ENCODE measurements at places on chromosomes 6 and 20.

- DNase-seq = no peak
These were observed 163.4 kb upstream of the BMP5 start for GRCh38 chr6:56038764-56039163.

- no peak for DNase-seq
These were observed 1.0 kb upstream of the HELZ2 start for GRCh38 chr20:63574829-63575743.

DNA sequence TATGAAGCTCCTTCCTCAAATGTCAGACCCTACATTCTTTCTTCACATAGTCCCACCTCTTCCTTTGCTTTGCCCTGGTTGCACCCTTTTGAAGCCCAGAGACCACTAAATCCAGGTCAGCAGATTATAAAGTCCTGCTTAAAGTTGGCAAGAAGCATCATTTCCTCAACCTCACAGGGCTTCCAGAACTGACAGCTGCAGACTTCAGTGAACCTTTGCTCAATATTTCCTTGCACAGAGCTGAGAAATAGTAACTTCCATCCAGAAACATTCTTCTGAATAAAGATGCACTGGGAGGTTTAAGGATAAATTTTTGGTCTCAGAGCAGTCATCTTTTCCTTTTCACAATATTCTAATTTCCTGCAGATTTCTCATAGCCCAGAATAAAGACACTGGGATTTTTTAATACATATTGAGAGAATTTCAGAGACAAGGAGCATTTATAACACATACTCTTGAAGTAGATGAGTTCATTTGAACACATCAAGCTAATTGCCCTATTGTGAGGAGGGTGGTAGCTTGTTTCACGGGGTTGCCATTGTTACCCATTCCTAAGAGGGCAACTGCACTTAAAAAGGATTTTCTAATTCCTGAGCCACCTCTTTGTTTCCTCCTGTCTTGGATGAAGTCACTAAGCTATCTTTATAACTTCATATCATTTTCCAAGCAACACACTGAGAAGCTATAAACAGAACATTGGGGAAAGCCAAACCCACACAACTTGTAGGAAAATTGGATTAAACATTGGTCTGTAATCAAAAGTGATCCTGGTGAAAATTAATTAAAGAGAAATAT is 150.2 kb upstream of the PLN start:
- no peak for DNase-seq

GRCh38 chr20:33299111-33299603 is 16.1 kb downstream of the BPIFB1 start:
- peak; percentile 49 for DNase-seq

DNA sequence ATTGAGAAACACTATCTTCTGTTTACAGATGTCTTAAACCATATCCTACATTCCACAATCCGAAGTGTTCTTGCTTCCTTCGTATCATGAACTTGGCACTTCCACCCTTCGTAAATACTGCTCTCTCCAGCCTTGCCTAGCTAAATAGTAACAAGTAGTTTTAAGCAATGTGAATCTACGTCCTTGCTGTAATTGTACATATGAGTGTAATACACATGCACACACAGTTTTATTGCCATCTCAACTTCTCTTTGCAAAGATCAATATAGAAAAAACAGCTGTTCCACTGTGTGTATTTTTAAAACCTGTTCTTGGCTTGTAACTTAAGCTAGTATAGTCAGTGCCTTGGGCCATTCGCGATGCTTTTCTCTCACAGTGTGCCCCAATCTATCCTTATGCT is 1524.7 kb downstream of the GRIK2 start:
- DNase-seq = no peak

- DNase-seq = peak; percentile 53
These were observed 144.9 kb downstream of the SH3BGRL2 start for GRCh38 chr6:79776076-79776475.

DNA sequence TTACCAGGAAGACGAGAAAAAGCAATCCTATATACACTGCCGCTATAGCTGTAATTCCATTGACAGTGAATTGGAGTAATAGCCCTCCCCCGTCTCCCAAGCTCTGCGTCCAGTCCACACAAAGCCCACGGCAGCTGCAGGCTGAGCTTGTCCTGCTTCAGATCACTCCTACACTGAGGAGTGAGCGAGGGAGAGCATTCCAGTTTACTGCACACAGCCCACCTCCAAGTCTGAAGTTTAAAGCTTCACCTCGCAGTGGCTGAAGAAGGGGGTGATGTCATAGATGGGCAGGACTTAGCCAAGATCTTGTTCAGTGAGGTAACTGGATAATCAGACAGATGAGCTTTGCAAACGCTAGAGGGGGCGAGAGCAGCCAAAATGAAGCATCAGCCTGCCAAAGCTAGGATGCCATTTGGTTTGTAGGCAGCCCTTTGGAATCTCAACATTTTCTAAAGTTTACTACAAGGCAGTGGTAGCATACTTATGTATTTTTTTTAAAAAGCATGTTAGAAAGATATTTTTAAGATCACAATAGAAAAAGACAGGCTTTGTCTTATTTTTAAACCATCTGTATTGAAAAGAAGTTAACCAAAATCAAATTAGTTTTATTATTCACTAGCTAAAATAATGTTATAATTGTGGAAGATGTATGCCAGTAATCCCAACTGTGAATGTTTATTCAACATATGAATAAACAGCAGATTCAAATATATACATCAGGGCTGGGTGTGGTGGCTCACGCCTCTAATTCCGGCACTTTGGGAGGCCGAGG is at the start of gene FLRT3:
Gene FLRT3, minus strand, starts transcription at position 213 of the 772 bp plus-strand sequence. CDS start 10,106 bp downstream, outside the sequence.
- DNase-seq = peak; percentile 95

DNA sequence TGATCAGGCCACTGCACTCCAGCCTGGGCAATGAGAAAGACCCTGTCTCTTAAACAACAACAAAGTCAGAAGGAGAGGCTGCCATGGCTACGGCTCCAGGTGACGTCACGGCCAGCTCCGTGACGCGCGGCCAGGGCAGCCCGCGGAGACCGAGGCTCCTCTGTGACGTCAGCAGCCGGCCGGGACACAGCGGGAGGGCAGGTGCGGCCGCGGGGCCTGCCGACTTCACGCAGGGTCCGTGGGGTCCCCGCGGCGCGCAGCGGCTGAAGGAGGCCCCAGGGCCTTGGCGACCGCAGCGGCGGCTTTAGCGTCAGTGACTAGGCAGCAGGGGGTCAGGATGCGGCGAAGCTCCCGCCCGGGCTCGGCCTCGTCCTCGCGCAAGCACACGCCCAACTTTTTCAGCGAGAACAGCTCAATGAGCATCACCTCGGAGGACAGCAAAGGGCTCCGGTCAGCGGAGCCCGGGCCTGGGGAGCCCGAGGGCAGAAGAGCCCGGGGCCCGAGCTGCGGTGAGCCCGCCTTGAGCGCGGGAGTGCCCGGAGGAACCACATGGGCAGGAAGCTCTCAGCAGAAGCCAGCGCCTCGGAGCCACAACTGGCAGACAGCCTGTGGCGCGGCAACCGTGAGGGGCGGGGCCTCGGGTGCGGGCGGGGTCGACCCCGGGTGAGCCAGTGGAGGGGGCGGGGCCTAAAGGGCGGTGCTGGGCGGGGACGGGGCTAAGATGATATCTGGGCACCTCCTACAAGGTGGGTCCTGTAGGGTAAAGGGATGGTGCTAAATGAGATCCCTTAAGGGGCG is at the start of gene SPAG4:
Gene SPAG4, plus strand, starts transcription at position 163 of the 798 bp plus-strand sequence. Its CDS starts 175 bp downstream, at position 338.
- no peak for DNase-seq

DNA sequence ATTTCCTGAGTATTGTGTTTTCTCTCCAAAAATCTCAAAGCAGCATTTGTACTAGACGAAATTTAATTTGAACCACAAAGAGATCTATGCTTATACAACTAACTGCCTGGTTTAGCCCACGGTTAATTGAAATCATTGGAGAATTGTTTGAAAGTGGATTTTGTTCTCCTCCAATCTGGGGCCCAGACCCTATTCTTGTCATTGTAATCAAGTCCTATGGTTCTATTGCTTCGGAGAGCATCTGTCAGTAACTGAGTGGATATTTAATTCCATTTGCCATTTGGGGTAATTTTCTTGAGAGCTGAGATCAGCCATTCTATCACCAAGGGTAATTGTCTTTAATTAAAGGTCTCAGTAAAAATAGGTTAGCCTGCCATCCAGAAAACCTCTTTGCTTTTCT is 117.0 kb upstream of the KCNG1 start:
- no peak for DNase-seq

All from fibroblast of skin of scalp (primary cell).